ENCODE measurements at places on chromosomes 3 and 15.

GRCh38 chr3:4313606-4314293, 10.6 kb downstream of the SETMAR start:
- no peak for DNase-seq

DNA sequence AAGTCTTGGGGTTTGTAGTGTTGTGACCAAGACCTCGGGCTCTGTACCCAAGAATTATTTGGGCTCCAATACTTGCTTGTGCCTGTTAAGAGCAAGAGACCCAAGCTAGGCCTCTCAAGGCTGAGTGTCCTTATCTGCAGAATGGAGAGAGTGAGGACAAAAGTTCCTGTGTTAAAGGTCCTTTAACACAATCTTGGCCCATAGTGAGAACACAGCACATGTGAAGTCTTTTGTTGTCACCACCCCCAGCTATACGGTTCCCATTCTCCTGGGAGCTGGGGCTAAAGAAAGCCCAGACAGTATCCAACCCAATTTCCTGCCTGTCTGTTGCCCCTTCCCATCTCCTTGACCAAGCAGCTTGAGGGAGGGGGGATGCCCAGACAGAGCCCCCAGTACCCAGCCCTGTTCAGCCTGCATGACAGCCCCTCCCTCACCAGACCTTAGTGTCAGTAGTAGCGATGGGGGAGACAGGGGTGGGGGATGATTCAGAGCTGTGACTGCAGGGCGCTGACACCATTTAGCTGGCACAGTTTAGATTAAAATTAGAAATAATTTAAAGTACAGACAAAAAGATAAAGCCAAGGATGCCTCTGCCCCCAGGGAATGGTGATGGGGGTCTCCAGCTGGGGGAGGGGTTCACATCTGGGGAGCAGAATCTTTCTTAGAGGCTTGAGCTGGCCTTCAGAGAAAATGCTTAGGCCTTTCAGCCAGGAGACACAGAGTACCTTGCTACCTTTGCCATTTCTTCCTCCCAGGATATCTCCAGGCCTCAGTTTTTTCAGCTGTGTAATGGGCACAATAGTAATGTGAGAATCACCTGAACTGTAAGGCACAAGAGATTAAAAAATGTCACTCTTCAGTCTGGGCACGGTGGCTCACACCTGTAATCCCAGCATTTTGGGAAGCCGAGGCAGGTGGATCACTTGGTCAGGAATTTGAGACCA, 2.7 kb downstream of the PRKCD start:
- no peak for DNase-seq

DNA sequence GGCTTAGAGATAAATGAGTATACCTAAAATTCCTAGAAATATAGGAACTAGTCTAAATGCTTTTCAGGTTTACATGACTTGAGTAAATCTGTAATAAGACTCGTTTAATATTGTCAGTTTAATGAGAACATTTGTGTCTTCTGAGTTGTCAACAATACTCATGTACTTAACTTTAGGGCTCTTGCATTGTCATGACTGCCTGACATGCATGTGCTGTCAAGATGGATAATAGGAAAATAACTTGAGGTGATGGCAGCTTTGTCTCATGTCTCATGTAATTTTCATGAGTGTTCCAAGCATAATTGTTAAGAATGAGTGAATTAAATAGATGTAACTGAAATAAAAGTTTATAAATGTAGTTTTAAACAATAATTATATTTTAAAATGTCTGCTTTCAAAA, 45.1 kb upstream of the EIF1B start:
- no peak for DNase-seq

GRCh38 chr15:53627279-53627678, 132.2 kb downstream of the WDR72 start:
- DNase-seq: peak; percentile 1

- no peak for DNase-seq
These were observed 16.3 kb downstream of the ITGA11 start for GRCh38 chr15:68415501-68416157.

DNA sequence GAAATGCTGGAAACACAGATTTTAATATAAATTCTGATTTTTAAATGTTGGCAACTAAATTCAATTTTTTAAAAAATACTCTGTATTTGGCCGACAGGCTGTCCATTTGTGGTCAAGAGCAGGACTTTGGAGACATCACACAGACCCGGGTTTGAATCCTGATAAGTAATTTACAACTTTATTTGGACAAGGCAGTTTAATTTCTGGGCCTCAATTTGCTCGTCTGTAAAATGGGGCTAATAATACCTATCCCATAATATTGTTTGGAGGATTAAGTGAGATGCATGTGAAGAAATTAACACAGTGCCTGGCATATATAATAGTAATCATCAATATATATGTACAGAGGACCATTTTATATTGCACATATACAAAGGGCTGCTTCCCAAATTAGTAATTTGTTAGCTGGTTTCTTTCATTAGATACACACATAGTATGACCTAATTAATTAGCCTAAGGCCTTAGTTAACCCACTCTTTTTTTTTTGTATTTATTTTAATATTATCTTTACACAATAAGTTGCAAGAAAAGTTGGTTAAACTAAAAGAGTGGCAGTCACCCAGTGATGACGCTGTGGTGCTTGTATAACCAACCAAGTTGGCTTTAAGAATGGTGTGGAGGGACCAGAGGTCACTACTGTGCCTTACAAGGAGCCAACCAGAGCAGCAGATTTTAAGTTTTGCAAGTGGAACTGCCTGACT, 665 bp downstream of the PIGB start:
- DNase-seq: no peak

DNA sequence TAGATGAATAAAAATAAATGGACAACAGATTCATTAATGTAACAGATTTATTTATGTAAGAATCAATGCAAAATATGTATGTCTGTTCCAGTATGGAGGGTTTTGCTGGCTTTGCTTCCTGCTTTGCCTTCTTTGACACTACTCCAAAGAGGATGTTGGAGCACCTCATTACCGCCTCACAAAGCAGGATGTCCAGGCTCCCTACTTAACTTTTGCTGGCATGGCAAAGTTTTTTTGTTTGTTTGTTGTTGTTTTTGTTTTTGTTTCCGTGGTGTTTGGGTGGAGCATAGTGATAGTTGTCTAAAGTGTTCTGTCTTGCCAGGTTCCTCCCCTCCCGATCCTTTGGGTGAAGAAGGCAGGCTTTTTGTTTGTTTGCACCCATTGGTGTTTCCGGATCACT, 38.7 kb downstream of the DIPK2A start:
- peak; percentile 3 for DNase-seq
